Fibroblast of upper back skin (primary cell): ENCODE measurements at places on chromosomes 16 and 17.

DNA sequence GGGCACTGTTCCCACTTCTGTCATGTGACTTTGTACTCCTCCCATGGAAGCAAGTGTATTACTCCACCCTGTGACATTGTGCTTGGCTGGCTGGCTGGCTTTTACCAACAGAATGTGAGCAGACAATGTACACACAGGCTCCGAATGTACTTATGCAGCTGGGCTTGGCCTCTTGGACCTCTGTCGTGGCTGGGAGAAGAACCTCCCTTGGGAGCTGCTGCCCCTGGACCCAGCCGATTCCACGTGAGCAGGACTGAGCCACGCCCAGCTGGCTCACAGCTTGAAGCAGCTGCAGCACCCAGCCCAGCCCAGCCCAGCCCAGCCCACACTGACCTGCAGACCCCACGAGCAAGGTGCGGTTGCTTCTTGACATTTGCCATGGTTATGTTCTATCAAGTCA is 177.5 kb downstream of the RBFOX3 start:
- no peak for DNase-seq

- no peak for DNase-seq
These were observed 145.7 kb upstream of the CACNG5 start for GRCh38 chr17:66689221-66689620.

GRCh38 chr16:2708955-2709587 is 11.0 kb downstream of the PRSS27 start:
- DNase-seq = no peak

- DNase-seq = no peak
These were observed 477 bp downstream of the MTHFSD start for GRCh38 chr16:86554599-86554916.

DNA sequence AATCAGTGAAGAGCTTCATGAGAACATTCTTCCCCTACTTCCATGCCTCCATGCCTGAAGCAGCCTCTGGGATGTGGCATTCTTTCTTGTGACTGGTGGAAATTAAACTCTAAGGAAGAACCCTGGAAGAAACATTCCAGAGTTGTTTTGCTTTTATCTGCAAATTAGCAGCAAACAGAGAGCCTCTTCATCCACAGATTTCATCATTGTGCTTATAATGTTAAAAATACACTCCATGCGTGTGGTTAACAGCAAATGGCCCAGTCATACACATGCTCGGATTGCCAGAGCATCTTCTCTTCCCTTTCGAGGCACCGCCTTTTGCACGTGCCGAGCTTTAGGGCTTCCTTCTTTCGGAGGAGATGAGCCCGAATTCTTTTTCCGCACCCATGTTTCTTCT is 411.3 kb downstream of the SNX29 start:
- DNase-seq = no peak

- DNase-seq = no peak
These were observed 207.6 kb downstream of the RAB11FIP4 start for GRCh38 chr17:31598921-31599571.

- DNase-seq = no peak
These were observed 75.9 kb downstream of the NLK start for GRCh38 chr17:28118362-28118761.

- DNase-seq = peak; percentile 62
These were observed 5.0 kb downstream of the CORO6 start for GRCh38 chr17:29617481-29618271.

- peak; percentile 85 for DNase-seq
These were observed 93.1 kb downstream of the XYLT1 start for GRCh38 chr16:17377360-17378324.
